T-helper 17 cell (primary cell): ENCODE measurements at places on chromosomes 4 and X. TPM values are rescaled to one million over a fixed set of nuclear protein-coding genes. Genes with fewer than 3 reads are reported as not detected.

- DNase-seq = no peak
These were observed 32.8 kb downstream of the MGARP start for GRCh38 chr4:139247241-139247640.

- no peak for DNase-seq
These were observed 20.7 kb upstream of the PROM1 start for GRCh38 chr4:16104520-16104919.

GRCh38 chr4:171857302-171858012 lies 44.3 kb downstream of the GALNTL6 start:
- DNase-seq = no peak

- no peak for DNase-seq
These were observed 73.2 kb upstream of the STS start for GRCh38 chrX:7074148-7074907.

DNA sequence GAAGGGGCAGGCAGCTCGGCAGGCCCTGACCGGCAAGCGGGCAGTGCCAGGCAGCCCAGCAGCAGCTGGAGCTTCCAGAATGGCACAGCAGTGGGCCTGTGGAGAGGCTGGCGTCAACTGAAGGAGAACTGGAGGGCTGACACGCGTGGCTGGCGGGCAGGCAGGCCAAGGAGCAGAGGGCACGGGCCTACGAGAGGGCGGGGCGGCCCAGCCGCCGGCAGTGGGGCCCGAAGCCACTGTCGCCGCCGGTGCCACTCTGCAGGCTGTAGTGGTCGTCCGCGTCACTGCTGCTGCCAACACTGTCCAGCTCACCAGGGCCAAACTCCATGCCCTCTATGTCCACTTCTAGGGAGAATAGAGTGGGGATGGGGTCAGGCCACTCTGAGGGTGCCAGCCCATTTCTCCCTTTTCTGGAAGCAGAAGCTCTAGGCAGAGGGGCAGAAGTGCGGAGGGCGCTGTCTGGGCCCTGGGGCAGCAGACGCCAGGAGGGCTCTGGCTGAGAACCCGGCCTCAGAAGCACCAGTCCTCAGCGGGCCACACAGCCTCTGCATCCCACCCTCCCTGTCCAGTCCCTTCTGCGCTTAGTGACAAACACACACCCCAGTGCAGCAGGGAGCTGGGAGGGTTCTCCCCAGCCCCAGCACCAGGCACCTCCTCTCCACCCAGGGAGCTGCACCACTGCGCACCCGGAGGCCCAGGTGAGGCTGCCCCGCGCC lies 8.6 kb upstream of the HAUS3 start:
- no peak for DNase-seq

- no peak for DNase-seq
These were observed 60.2 kb upstream of the RPS6KA6 start for GRCh38 chrX:84248226-84248625.

GRCh38 chr4:52684896-52685295 lies 25.8 kb upstream of the USP46 start:
- no peak for DNase-seq

DNA sequence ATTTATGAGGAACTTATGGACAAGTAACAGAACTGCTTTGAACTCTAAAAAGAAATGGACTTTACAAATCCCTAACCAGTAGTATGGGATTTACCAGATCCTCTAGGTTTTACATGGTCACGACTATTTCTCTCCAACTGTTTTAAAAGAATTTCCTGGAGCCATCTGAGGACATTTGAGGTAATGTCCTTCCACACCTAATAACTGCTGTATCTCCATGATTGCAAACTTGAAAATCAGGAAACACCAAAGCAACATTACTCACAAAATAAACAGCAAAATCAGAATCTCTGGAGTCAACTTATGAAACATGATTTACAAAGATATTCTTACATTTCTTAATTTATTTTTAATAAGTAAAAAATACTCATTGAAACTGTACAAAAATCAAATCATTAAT lies 58.0 kb downstream of the STAP1 start:
- DNase-seq = no peak

GRCh38 chrX:57822818-57823217 lies 87.4 kb downstream of the ZXDA start:
- no peak for DNase-seq

OTC gene
- not detected for total RNA-seq

S100G gene
- total RNA-seq = not detected

PHOX2B gene
- not detected for total RNA-seq

FRG2 gene
- not detected for total RNA-seq
